ENCODE measurements at places on chromosomes 7 and 10. TPM values are rescaled to one million over a fixed set of nuclear protein-coding genes. Genes with fewer than 3 reads are reported as not detected.

TMEM213 gene
- not detected for total RNA-seq

MCM10 gene
- total RNA-seq, result 2.0 TPM

GPR26 gene
- total RNA-seq, result not detected

MKI67 gene
- 7.4 TPM for total RNA-seq

TFR2 gene
- 1.9 TPM for total RNA-seq

GPC2 gene
- total RNA-seq, result 1.0 TPM
